ENCODE measurements at places on chromosomes 7 and 10.

DNA sequence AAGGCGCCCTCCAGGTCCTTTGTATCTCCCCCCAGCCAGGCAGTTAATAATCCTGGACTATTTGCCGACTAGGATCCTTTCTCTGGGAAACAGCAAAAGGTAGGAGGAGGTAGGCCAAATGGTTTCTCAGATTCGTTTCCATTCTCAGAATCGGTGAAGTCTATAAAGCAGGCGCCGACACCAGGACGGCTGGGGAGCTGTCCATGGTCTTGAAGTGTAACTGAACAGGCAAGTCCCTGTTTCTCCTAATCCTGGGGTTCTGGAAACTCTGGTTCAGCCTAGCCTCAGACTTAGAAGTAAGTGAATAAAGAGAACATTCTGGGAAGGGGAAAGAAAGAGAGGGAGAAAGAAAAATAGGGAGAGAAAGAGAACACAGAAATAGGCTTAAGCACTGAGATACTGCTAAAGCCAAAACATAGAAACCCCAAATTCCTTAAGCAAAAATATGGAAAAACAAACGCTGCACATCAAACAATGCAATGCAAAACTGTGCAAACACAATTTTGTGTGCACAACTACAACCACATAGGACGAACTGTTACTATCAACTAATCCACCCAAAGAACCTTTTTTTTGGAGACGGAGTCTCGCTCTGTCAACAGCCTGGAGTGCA lies 11.1 kb upstream of the INA start:
- DNase-seq: peak; percentile 82
- no peaks in the 10 kb centered on the region for H3K4me1 ChIP-seq

GRCh38 chr7:100854146-100854895 lies 1.8 kb downstream of the SLC12A9 start:
- H3K27ac ChIP-seq: no peak overlapping the region
- H3K27me3 ChIP-seq: no peaks in the 10 kb centered on the region
- DNase-seq: no peak
- peaks cover 26% of the 10 kb centered on the region for H3K4me1 ChIP-seq
- H3K4me3 ChIP-seq: peak overlapping the region; percentile 86
- peaks cover 42% of the 10 kb centered on the region for H3K36me3 ChIP-seq

DNA sequence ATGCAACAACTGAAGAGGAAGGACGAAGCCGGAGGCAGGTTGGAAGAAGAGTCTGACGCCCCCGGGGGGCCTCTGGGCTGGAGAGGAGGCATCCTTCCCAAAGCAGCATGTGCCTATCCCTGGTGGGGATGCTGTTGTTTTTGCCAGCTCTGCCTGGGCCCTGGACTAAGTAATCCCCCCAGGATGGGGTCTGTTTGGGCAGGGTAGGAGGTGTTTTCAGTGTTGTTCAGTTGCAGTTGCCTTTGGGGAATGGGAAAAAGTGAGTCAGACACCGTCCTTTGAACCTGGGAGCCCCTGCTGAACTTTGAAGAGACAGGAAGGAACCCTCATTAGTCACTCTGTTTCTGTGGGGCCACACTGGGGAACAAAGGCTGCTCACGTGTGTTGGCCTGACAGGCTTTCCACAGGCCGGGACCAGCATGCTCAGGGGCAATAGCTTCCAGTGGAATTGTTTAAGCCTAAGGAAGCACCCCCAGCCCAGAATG lies 35.2 kb upstream of the GDF10 start:
- DNase-seq: no peak
- no peak overlapping the region for H3K4me3 ChIP-seq
- H3K27me3 ChIP-seq: no peaks in the 10 kb centered on the region
- peaks cover 15% of the 10 kb centered on the region for H3K4me1 ChIP-seq

DNA sequence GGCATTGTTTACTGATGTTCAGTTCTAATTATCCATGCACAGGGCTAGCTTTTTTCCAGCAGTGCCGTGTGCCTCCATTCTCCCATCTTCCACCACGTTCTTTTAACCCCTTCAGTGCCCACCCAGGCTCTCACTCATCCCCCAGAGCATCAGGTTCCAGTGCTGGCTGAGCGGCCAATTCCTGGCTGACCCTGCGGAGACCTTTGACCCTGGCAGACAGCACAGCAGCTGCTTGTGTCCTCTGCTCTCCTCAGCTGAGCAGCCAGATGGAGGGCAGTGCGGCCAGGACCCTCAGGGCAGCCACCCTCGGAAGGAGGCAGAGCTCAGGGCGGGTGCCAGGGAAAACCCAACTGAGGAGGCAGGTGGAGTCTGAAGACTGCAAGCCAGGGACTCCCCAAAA lies 48.4 kb downstream of the ZNF503 start:
- no peak overlapping the region for H3K27ac ChIP-seq
- no peaks in the 10 kb centered on the region for H3K36me3 ChIP-seq
- no peak overlapping the region for H3K4me3 ChIP-seq
- no peaks in the 10 kb centered on the region for H3K27me3 ChIP-seq

GRCh38 chr10:8405596-8405995 lies 351.1 kb downstream of the GATA3 start:
- no peak for DNase-seq
- no peak overlapping the region for H3K27ac ChIP-seq
- H3K27me3 ChIP-seq: peaks cover under 1% of the 10 kb centered on the region
- no peaks in the 10 kb centered on the region for H3K4me1 ChIP-seq

DNA sequence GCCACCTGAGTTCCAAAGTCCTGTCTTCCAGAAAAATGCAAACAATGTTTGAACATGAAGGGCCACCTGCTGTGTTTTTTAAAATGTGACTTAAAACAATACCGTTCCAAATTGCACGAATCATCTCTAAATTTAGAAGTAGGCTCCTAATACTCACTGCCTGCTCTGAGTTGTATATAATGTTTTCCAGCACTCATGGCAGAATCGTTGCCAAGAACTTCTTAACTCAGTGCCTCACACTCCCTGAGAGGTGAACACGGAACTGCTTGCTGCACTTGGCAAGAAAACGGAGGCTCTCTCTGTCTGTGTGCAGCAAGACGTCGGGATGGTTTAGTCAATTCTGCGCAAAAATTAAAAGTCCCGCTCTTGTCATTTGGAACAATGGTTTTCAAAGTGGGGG lies 757.3 kb upstream of the AUTS2 start:
- H3K36me3 ChIP-seq: no peaks in the 10 kb centered on the region
- H3K27me3 ChIP-seq: no peaks in the 10 kb centered on the region
- peak; percentile 40 for DNase-seq
- H3K27ac ChIP-seq: no peak overlapping the region

DNA sequence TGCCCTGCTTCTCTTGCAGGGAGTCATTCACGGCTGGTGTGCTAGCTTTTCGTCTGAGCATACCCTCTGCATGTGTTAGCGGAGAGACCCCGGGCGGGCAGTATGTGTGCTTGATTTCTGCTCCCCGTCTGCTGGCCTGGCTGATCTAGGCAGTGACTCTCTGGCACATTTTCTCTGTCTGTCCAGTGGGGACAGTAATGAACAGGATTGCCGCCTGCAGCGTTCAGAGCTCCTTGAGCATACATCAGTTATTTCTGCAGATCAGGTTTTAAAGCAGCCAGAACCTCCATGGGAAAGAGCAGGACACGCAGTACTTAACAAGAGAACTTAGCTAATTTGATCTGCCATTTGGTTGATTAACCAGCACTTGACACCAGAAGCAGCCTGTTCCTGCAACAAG lies 242.5 kb downstream of the CELF2 start:
- peaks cover 13% of the 10 kb centered on the region for H3K4me1 ChIP-seq
- H3K4me3 ChIP-seq: no peak overlapping the region
- no peak overlapping the region for H3K27ac ChIP-seq
- no peaks in the 10 kb centered on the region for H3K27me3 ChIP-seq
- H3K36me3 ChIP-seq: peaks cover 87% of the 10 kb centered on the region
- DNase-seq: no peak

- no peak overlapping the region for H3K4me3 ChIP-seq
- H3K4me1 ChIP-seq: no peaks in the 10 kb centered on the region
These were observed 58.8 kb upstream of the MKLN1 start for GRCh38 chr7:131268906-131269305.

DNA sequence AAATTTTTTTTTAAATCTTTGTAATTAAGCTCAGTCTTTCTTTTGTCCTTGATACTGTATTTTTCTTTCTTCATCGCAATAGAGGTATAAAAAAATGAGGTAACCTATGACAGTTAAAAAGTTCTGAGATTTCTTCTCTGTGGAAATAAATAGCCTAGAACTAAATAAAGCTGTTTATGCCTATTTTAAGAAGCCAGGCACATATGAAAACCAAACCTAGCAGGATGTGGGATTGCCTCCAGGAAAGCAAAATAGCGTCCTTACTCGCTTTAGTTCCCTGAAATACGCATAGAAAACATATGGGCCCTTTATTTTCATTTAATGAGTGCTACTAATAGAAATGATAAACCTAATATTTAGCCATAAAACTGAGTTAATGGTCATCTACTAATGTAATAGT lies 6.6 kb downstream of the UBE2D1 start:
- no peaks in the 10 kb centered on the region for H3K36me3 ChIP-seq
- H3K4me1 ChIP-seq: peaks cover 42% of the 10 kb centered on the region
- no peak overlapping the region for H3K27ac ChIP-seq
- DNase-seq: no peak

DNA sequence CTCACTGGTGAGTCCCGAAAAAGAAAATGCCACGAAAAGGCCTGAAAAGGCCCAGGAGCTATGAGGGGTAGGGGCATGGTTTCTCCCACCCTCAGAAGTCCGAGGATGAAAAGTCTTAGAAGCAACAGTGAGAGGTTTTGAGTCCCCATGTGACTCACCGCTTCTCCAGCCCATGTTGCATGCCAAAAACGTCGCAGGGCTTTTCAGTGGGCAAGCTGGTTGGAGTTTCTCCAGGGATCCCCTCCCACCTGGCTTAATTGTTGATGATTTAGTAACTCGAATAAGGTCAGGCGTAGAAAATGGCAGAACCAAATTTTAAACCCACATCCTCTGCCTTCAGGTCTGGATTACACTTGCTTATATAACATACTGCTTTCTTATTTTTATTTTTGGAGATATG lies 96.3 kb upstream of the ARMC3 start:
- DNase-seq: no peak
- H3K27ac ChIP-seq: no peak overlapping the region
- no peak overlapping the region for H3K4me3 ChIP-seq
- H3K4me1 ChIP-seq: peaks cover 4% of the 10 kb centered on the region
- no peaks in the 10 kb centered on the region for H3K36me3 ChIP-seq
- no peaks in the 10 kb centered on the region for H3K27me3 ChIP-seq

GRCh38 chr7:946256-946996 lies 8.1 kb downstream of the ADAP1 start:
- peak overlapping the region; percentile 40 for H3K4me3 ChIP-seq
- peak overlapping the region; percentile 61 for H3K27ac ChIP-seq
- DNase-seq: no peak
- H3K36me3 ChIP-seq: no peaks in the 10 kb centered on the region

GRCh38 chr7:71148098-71148497 lies 16.2 kb downstream of the GALNT17 start:
- H3K27me3 ChIP-seq: no peaks in the 10 kb centered on the region
- no peaks in the 10 kb centered on the region for H3K4me1 ChIP-seq
- no peak overlapping the region for H3K27ac ChIP-seq

- H3K4me1 ChIP-seq: no peaks in the 10 kb centered on the region
- no peak overlapping the region for H3K4me3 ChIP-seq
- no peak for DNase-seq
- H3K36me3 ChIP-seq: no peaks in the 10 kb centered on the region
- H3K27ac ChIP-seq: no peak overlapping the region
- peaks cover 7% of the 10 kb centered on the region for H3K27me3 ChIP-seq
These were observed 58.9 kb downstream of the CLRN3 start for GRCh38 chr10:127833804-127834203.

GRCh38 chr7:30165590-30165989 lies 30.8 kb downstream of the MTURN start:
- H3K27me3 ChIP-seq: no peaks in the 10 kb centered on the region
- peaks cover 79% of the 10 kb centered on the region for H3K4me1 ChIP-seq
- DNase-seq: no peak
- no peaks in the 10 kb centered on the region for H3K36me3 ChIP-seq
- H3K4me3 ChIP-seq: no peak overlapping the region

DNA sequence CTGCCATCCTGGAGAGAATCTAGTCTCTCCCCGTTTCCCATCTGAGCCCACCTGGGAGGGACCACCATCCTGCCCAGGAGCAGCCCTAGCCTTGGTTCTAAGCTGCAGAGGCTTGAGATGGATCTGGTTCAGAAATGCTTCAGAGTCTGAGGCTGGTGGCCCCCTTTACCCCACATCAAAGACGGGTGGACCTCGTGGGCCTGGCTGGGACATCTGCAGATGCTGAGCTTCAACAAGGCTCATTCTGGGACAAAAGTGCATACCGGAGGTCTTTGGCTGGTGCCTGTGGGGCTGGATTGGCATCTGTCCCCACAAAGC lies 4.9 kb upstream of the IRF5 start:
- no peak for DNase-seq
- H3K27ac ChIP-seq: no peak overlapping the region
- H3K4me1 ChIP-seq: peaks cover 40% of the 10 kb centered on the region
- no peaks in the 10 kb centered on the region for H3K27me3 ChIP-seq

DNA sequence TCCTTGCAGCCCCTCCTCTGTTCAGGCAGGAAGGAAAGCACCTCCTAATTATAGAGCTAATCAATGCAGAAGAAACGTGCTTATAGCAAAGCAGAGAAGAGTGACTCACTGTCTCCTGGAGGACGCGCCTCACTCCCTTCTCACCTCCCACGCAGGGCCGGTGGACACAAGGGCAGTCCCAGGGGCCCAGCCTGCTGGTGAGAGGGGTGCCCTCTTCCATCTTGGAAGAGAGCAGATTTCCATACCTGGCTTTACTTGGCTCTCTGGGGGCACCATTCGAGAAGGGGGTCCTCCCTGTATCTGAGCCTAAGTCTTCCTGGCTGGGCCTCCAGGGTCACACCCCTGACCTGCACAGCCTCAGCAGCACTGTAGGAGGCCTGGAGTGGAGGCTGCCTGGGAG lies 55.8 kb downstream of the RASGEF1A start:
- H3K4me3 ChIP-seq: no peak overlapping the region
- H3K4me1 ChIP-seq: no peaks in the 10 kb centered on the region

DNA sequence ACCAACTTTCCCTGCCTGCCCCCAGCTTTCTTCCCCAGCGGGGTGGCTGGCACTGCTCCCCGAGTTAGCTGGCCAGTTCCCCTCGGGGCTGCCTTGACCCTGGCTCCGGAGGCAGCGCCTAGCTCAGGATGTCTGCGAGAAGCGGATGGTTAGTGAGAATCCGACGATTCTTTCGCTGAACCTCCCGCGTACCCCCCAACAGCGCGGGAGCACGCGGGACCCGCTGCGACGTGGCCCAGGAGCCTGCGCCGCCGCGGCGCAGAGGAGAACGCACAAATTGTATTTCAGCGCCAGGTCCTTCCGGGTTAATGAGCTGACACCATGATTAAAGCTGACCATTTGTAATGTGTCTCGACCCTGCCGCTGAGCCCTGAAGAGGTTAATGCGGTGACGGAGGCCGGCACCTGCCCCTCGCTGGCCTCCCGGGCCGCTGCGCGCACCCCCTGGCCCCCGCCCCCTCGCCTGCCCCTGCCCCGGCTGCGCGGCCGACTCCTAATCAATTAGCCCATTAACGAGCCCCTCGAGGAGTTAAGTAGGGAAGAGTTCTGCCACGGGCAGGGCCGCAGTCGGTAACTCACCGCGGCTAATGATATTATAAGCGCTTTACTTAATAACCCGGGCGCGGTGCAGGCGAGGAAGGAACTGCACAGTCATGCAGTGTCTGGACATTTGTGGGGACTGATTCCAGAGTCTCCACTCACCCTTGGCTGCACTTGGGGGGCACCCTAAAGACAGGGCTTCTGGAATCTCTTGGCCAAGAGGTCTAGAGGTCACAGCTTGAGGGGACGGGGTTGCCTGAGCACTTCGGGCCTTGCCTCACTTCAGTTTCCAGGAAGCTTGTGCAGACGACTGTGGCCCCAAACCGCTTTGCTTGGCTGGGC lies 1.7 kb upstream of the HMX2 start:
- no peak for DNase-seq
- H3K27me3 ChIP-seq: peaks cover 100% of the 10 kb centered on the region
- H3K36me3 ChIP-seq: no peaks in the 10 kb centered on the region
